ENCODE measurements at places on chromosomes 1 and 21. TPM values are rescaled to one million over a fixed set of nuclear protein-coding genes. Genes with fewer than 3 reads are reported as not detected.
A peak's percentile ranks its signal among the peaks of the same experiment; 100 is the strongest.

DNA sequence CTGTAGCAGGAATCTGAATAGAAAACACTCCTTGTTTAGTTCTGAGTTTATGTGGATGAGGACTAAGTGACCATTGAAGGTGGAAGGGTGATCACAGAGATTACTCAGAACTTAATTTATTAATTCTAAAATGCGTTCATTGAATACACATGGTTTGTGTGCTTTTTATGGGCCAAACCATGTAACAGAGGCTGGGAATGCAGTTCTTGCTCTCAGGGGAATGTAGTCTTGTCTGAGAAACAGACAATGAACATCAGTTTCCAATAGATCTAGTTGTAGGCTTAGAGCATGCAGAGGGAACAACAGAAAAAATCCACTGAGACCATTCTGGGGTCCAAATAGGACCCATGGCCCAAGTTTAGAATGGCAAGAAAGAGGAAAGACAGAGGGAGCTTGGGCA lies 46.1 kb downstream of the ITSN1 start:
- no peak for DNase-seq

- no peak for DNase-seq
Observed at GRCh38 chr1:71311376-71311775, 230.5 kb upstream of the ZRANB2 start.

SLC45A3 gene
- total RNA-seq: 6.9 TPM

GLMN gene
- total RNA-seq: 4.8 TPM

SPRR2E gene
- total RNA-seq: not detected

GRCh38 chr1:51784997-51785421 lies 93.5 kb downstream of the NRDC start:
- no peak for DNase-seq

DNA sequence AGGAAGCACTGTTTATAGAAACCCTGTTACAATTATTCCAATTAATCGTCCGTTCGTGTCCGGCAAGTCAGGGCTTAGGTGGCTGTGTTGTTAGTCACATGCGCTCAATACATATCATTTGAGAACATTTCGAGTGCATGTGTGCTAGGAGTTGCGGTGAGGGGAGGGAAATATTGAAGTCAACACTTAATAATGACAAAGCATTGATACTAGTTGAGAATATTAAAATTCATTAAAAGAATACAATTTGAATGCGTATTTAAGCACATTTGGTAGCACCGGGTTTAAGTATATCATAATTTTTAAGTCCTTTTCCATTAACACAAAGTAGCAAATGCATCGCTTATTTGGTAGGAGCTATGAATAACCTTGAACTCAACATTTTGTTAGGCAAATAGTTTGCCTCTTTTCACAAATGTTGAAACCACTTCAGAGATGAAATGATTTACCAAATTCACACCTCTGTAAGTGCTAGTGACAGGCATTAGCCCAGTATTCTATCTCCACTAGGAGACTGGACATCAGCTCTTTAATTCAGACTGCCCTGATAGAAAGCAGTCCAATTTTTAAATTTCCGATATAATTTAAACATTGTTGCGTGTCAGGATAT lies 1.1 kb upstream of the SERBP1 start:
- DNase-seq: no peak

GRCh38 chr21:46028573-46029091 lies 47.1 kb downstream of the COL6A1 start:
- DNase-seq: no peak

DNA sequence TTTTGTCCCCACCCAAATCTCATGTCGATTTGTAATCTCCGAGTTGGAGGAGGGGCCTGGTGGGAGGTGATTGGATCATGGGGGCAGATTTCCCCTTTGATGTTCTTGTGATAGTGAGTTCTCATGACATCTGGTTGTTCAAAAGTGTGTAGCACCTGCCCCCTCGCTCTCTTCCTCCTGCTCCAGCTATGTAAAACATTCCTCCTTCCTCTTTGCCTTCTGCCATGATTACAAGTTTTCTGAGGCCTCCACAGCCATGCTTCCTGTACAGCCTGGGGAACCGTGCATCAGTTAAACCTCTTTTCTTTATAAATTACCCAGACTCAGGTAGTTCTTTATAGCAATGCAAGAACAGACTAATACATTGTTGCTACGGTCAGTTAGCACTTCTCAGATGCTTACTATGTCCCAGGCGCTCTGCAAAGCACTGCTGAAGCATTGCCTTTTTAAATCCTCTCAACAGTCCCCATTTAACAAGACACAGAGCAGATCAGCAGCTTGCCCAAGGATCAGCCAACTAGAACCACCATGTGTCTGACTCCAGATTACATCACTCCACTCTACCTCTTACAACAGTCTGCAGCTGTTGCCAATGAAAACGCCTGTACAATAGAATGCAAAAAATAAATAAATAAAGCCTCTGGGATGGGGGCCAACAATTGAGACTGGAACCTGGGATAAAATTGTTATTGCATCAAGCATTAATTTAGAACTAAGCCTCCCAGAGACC lies 52.4 kb upstream of the USP1 start:
- peak; percentile 43 for DNase-seq

DNA sequence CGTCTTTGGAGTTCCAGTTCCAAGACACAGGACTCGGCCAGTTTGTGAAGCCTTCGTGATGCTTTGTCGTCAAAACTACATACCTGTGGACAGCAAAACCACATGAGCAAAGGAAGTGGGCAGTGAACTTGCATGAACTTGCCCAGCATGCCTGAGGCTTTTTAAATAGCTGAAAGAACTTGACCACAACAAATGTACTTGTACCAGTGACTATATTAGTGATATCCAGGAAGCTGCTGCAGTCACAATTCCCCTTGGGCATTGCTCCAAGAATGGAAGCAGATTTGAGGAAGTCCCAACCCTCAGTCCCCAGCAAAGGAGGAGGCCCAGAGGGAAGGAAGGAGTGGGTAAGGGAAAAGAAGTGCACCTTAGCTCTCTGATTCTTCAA lies 2.6 kb downstream of the FUCA1 start:
- no peak for DNase-seq

GRCh38 chr1:47797575-47797974 lies 199.6 kb downstream of the TRABD2B start:
- no peak for DNase-seq

- peak; percentile 34 for DNase-seq
Observed at GRCh38 chr21:28018741-28019669, 973.7 kb downstream of the LTN1 start.

LCK gene
- total RNA-seq: 0.51 TPM

- peak; percentile 50 for DNase-seq
Observed at GRCh38 chr1:230163205-230163604, 96.2 kb downstream of the GALNT2 start.

VCAM1 gene
- 2.5 TPM for total RNA-seq

- DNase-seq: peak; percentile 37
Observed at GRCh38 chr21:29939104-29939923, 482 bp downstream of the GRIK1 start.

GRCh38 chr1:221793439-221794078 lies 51.7 kb upstream of the DUSP10 start:
- DNase-seq: no peak

S100A7 gene
- total RNA-seq: not detected

- no peak for DNase-seq
Observed at GRCh38 chr1:168454211-168454815, 89.5 kb downstream of the XCL2 start.

DNA sequence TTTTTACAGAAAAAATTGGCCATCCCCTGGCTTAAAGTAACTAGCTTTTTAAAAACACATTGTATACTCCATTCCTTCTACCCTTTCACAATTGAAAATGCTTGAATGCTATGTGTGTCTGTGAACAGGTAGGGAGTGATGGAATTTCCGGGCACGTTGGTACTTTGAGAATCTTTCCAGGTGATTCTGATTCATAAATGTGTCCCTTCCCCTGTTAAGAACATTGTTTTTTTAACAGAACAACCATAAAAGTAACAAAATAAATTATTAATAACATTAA lies 57.4 kb upstream of the QSOX1 start:
- no peak for DNase-seq

PFKFB2 gene
- total RNA-seq: 77.9 TPM

TRAF5 gene
- total RNA-seq: 1.5 TPM

GRCh38 chr1:64960731-64961130 lies 5.6 kb downstream of the JAK1 start:
- no peak for DNase-seq

DNA sequence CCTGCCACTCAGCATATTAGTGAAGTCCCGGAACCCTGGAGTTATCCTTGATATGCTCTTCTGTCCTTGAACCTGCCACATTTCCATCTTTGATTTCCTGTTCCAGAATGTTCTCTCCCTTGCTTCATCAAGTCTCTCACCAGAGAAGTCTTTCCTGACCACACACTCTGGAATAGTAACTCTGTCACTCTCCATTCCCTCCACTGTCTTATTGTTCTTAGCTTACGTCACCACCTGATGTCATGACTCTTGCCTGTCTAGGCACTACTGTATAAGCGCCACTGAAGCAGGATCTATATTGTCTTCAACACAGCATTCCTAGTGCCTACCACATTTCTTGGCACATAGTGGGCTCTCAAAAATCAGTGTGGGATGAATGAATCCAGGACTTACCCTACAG lies 65.4 kb upstream of the SMYD2 start:
- DNase-seq: no peak

CLCA1 gene
- not detected for total RNA-seq

- DNase-seq: no peak
Observed at GRCh38 chr1:30318413-30318812, 405.0 kb downstream of the MATN1 start.

DNA sequence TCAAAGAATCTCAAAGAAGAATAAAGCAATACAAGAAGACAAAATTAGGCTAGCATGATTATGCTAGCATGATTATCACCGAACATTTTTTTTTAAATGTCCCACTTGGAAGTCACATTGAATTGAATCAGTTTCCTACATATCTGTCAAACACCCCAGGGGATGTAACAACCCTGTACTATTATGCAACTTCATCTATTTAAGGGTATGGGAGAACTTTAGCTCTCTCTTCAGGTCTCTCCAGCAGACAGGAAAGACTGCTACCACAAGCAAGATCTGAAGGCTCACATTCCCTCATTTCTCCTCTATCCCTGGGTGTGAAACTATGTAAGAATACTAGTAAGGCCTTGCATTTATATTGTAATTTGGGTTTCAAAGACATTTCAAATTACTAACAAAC lies 52.8 kb downstream of the EDEM3 start:
- DNase-seq: no peak

DNA sequence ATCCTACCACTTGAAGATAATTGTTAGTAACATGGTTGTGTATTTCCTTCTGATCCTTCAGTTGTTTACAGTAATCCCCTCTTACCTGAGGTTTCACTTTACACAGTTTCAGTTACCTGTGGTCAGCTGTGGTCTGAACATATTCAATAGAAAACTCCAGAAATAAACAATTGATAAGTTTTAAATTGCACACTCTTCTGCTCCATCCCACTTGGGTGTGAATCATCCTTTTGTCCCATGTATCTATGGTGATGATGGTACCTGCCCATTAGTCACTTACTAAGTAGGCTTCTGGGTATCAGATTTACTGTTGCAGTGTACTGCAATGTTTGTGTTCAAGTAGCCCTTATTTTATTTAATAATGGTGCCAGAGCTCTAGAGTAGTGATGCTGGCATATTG lies 62.5 kb downstream of the OSBPL9 start:
- DNase-seq: no peak

GRCh38 chr21:29077651-29078090 lies 4.2 kb upstream of the CCT8 start:
- DNase-seq: no peak

MEGF6 gene
- 7.3 TPM for total RNA-seq

PRPF38B gene
- total RNA-seq: 16.9 TPM

DNA sequence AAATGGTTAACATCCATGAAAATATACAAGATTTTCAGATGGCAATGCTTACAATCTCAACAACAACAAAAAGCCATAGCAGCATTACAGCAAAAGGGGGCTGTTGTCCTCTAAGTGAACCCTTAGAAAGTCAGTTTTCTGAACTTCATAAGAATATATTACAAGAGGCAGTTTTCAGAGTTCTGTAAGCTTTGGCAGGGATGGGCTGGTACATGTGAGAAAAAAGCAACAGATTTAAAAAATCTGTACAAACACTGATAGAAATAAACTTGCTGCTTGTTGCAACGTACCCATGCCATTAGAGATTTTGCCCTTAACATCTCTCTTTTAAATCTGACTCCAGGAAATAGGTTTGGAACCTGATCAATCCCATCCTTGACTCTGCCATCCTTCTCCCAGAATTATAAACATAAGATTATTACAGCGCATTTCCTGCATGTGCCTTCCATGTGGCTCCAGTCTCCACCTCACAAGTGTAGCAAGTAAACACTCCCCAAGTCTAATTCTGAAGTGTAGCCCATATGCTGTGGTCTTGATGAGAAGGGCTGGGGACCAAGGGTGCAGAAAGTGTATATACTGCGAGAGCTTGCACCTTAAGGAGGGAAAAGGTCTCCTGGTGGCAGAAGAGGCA lies 101.4 kb upstream of the TSPAN2 start:
- DNase-seq: no peak

ZFYVE9 gene
- total RNA-seq: 18.4 TPM

UBE2U gene
- total RNA-seq: 1.2 TPM

GRCh38 chr21:33136847-33137502 lies 67.0 kb downstream of the OLIG1 start:
- no peak for DNase-seq

OR6N1 gene
- total RNA-seq: not detected

DNA sequence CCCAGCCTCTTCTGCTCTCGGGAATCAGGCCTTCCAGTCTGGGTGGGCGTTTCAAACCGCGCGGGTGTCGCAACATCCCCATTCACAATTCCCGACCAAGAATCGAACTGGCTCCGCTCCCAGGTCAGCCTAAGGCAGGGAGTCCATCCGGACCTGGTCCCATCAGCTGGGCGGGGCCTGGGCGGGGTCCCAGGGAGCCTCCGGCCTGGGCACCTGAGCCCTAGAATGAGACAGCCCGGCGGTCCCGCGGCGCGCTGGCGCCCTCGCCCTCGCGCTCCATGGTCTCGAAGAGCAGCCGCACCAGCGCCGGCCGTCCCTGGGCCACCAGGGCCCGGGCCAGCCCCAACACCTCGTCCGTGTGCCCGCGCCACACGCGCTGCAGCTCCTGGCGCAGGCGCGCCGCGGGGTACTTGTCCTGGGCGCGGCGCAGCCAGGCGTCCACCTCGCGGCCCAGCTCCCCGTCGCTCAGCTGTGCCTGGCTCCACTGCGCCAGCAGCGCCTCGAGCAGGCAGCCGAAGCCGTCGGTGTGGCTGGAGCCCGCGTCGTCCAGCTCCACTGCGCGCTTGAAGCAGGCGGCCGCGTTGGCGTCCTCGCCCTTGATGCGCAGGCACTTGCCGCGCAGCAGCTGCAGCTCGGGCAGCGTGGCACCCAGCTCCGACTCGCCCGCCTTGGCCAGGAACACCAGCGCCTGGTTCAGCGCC lies 16.9 kb upstream of the PARS2 start:
- no peak for DNase-seq
